ENCODE measurements at places on chromosomes 7 and 10. TPM values are rescaled to one million over a fixed set of nuclear protein-coding genes. Genes with fewer than 3 reads are reported as not detected.

- DNase-seq: no peak
These were observed 185.6 kb downstream of the ANK3 start for GRCh38 chr10:60203993-60204618.

CACNA2D1 gene
- total RNA-seq: 31.6 TPM

- DNase-seq: no peak
These were observed 142.3 kb upstream of the HPS1 start for GRCh38 chr10:98589007-98589406.

GJD4 gene
- total RNA-seq: not detected

DNA sequence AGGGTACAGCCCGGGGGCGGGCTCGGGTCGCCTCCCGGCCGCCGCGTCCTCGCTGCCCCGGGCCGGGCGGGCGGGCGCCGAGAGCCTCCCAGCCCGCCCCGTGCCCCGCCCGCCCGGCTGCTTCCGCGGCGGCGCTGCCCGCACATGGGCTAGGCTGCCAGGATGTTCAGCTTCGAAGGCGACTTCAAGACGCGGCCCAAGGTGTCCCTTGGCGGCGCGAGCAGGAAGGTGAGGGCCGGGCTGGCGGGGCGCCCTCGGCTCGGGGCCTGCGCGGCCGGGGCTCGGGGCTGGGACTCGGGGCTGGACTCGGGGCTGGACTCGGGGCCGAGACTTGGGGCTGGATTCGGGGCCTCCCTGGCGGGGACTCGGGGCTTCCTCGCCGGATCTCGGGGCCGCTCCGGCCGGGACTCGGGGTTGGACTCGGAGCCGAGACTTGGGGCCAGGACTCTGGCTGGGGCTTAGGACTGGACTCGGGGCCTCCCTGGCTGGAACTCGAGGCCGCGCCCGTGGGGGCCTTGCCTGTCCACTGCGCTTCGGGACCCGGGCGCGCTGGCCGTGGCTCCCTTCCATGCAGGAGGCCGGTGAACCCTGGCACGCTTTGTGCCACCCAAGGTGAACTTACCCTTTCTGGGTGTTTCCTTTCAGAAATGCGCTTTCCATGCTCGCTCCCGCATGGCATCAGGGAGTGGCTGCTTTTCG, 534 bp downstream of the UBE3C start:
- DNase-seq: peak; percentile 46

DNA sequence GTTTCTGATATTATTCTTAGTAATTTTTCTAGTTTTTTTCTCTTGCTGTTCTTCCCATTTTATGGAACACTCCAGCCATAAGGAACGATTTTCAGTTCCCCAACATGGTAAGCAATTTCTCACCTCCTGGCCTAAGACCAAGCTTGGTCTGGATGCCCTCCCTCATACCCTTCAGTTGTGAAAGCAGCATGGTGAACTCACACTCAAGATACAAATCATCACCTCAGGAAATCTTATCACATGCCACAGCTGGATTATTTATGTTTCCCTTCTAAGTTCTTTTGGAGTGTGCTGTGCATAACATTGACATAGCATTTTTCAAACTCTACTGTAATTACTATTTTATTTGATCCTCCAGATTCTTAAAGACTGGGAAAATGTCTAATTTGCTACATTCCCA, 216.6 kb downstream of the AGMO start:
- no peak for DNase-seq

GRCh38 chr7:26991796-26992195, 104.0 kb downstream of the HOXA1 start:
- no peak for DNase-seq

DNA sequence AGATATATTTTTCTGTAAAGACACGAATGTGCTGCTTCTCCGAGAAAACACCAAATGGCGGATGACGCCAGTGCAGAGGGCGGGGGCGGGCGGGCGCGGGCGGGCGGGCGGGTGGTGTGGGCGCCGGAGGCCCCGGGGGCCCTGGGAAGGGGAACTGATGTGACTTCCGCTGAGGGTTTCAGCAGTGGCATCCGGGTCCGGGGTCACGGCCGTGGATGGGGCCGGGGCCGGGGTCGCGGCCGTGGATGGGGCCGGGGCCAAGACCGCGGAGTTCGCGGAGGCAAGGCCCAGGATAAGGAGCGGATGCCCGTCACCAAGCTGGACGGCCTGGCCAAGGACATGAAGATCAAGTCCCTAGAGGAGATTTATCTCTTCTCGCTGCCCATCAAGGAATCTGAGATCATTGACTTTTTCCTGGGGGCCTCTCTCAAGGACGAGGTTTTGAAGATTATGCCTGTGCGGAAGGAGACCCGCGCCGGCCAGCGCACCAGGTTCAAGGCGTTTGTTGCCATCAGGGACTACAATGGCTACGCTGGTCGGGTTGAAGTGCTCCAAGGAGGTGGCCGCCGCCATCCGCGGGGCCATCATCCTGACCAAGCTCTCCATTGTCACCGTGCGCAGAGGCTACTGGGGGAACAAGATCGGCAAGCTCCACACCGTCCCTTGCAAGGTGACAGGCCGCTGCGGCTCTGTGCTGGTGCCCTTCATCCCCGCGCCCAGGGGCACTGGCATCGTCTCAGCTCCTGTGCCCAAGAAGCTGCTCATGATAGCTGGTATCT, 20.3 kb upstream of the IGF2BP3 start:
- peak; percentile 68 for DNase-seq

GRCh38 chr7:143289421-143289820, 1.3 kb downstream of the CASP2 start:
- peak; percentile 7 for DNase-seq

DNA sequence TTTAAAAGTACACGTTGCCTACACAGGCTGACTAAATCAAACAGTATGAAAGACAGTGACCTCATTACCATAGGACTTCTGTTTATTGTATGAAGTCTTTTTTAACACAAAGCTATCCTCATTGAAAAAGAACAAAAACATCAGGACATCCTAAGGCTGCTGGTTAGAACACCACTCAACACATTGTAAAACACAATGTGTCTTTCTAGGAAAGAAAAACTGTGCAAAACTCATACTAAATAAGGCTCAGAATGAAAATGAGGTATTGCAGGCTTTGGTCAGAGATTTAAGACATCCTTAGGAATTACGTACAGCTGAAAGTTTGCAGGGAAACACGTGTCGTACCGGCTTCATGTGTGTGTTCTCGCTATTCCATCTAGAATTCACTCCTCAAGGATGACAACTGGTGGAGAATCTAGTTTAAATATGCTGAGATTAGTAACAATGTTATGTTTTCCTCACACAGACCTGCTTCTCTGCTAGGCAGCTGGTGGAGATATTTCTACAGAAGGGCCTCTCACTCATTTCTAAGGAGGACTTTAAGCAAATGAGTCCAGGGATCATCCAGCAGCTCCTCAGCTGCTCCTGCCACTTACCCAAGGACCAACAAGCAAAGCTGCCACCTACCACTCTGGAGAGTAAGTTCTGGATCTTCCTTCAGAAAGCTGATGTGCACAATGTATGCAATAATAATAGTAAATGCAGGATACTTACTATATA, 29.3 kb downstream of the SLC39A12 start:
- no peak for DNase-seq

- DNase-seq: no peak
These were observed 88.8 kb upstream of the ITGB1 start for GRCh38 chr10:33046792-33047191.

- no peak for DNase-seq
These were observed 498.1 kb downstream of the MAGI2 start for GRCh38 chr7:78955329-78955728.

GRCh38 chr10:122294511-122295450, 23.7 kb downstream of the BTBD16 start:
- peak; percentile 32 for DNase-seq

- peak; percentile 93 for DNase-seq
These were observed 107.2 kb upstream of the PPIF start for GRCh38 chr10:79239924-79240581.

FAM25G gene
- total RNA-seq: not detected

C10orf143 gene
- total RNA-seq: not detected

DNA sequence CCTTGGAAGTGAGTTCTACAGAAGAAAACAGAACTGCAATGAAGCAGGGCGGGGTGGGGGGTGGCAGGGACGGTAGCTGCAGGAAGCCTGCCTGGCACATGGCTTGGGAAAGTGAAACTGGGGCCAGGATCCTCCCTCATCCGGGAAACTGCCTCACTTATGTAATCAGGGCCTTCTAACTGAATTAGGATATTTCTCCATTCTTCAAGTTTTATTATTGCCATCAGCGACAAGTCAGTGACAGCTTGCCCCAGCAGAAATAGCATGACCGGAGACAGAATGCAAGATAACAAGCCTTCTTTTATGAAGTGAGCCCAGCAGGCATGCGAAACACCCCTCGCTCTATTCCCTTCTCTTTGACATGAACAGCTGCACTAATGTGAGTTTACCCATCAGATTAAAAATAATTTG, 77.5 kb upstream of the CACUL1 start:
- no peak for DNase-seq

- no peak for DNase-seq
These were observed at the start of gene PTPN12 for GRCh38 chr7:77537136-77537777. Gene PTPN12 (plus strand): TSS chr7:77537295. CDS start chr7:77537547, 252 bp downstream.

AKR1C4 gene
- not detected for total RNA-seq

DNA sequence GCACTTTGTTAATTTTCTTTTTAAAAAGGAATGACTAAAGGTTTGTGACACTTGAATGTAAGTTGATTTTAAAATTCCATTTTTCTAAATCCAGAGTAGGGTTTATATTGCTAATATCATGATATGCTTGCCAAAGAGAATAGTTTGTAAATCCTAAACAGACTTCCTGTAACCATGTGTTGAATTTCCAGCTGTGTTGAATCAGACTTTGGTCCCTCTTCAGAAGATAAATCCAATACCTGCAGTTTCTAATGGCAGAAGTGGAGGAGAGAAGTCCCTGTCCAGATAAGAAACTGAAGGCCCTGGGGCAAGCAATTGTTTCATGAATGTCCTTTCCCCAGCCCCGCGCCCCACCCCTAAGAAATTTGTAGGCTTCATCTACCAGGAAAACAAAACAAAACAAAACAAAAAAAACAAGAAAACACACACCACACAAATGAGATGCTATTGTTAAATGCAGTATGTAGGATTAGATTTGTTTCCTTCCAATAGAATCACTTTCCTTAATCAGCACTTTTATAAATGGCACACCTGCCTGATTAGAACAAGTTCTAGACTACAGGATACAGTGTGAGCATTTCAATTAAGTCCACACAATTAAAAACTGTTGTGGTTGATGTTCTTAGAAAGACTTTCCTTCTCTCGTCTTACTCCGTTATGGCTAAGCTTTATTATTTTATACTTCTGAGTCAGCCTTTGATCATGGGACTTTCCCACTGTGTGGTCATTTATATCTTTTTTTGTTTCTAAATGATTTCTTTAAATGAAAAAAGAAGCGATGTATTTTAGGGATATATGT, 122.8 kb downstream of the KAT6B start:
- no peak for DNase-seq

PRSS2 gene
- total RNA-seq: not detected

GRCh38 chr10:116608686-116609594, 11.8 kb upstream of the PNLIPRP2 start:
- DNase-seq: no peak

DNA sequence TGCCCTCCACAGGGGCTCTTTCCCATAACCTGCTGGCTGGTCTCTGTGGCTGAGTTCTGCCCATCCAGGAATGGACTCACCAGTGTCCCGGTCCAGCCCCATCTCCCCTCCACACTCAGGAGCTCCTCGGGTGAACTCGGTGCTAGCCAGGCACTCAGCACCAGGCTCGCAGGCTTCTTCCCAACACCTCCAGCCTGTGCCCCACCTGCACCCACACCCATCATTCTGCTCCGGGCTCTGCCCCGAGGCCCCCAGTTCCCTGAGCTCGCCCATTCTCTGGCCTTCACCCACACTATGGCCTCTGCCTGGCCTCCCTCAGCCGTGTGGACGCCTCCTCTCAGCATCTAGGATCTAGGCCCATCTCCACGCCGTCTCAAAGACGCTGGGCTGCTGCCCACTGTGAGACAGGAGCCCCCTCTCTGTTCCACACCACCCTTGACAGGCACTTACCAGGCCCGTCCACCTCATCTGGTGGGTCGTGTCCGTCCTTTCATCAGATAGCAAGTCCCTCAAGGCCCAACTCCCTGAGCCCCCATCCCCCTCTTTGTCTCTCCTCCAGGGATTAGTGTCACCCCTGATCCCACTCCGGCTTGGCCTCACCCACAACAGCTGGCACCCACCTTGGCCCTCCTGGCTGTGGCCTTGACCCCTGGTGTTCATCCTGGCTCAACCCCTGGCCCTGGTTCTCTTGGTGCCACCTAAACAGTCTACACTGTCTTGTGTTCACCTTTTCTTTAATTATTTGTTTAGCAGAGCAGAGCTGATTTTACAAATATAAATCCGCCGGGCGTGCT, 76.0 kb upstream of the FAM20C start:
- no peak for DNase-seq

DTX2 gene
- total RNA-seq: 8.2 TPM

SCIN gene
- 0.37 TPM for total RNA-seq

- no peak for DNase-seq
These were observed 19.6 kb downstream of the GIMAP5 start for GRCh38 chr7:150756858-150757257.

NAT16 gene
- not detected for total RNA-seq

LIPN gene
- total RNA-seq: not detected

DNA sequence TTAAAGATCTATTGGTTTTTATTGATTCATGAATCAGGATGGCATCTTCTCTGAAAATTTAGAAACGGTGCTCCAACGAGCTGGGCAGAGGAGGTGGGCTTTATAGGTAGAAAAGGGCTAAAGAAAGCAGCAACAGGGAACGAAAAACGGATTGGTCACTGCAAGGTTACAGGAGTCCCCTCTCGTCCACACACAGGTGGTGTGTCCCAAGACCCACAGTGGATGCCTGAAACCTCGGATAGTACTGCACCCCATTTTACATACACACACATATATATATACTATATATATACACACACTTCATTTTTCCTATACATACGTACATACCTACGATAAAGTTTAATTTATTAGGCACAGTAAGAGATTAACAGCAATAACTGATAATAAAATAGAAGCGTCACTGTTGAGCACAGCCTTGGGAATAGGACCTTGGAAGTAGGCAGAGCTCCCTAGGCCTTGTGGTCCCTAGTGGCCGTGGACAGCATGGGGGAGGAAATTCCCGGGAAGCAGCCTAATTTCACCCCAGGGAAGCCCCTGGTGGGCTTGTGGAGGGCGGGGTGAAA, 737 bp upstream of the NUB1 start:
- DNase-seq: no peak

DNA sequence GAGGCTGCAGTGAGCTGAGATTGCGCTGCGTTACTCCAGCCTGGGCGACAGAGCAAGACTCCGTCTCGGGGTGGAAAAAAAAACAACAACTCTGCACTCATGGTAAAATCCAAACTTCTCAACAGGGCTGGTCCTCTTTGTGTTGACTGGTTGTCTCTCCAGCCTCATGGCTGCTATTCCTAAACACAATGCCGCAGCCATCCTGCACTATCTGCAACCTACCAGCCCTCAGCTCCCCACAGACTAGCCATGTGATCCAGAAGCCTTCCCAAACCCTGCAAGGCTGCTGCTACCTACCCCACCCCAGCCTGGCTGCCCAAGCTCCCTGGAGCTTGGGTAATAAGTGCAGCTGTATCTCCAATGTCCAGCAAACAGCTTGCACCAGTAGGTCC, 11.7 kb downstream of the ZYX start:
- no peak for DNase-seq

CXCL12 gene
- not detected for total RNA-seq

All from SJSA1 (cell line).